Stromal cell of bone marrow (primary cell): ENCODE measurements at places on chromosomes 3 and 15.
A peak's percentile ranks its signal among the peaks of the same experiment; 100 is the strongest.

GRCh38 chr3:149581681-149582370 is 76.0 kb downstream of the WWTR1 start:
- peak; percentile 90 for DNase-seq

- DNase-seq, result no peak
Observed at GRCh38 chr15:40452296-40453090, 11.7 kb downstream of the BAHD1 start.

DNA sequence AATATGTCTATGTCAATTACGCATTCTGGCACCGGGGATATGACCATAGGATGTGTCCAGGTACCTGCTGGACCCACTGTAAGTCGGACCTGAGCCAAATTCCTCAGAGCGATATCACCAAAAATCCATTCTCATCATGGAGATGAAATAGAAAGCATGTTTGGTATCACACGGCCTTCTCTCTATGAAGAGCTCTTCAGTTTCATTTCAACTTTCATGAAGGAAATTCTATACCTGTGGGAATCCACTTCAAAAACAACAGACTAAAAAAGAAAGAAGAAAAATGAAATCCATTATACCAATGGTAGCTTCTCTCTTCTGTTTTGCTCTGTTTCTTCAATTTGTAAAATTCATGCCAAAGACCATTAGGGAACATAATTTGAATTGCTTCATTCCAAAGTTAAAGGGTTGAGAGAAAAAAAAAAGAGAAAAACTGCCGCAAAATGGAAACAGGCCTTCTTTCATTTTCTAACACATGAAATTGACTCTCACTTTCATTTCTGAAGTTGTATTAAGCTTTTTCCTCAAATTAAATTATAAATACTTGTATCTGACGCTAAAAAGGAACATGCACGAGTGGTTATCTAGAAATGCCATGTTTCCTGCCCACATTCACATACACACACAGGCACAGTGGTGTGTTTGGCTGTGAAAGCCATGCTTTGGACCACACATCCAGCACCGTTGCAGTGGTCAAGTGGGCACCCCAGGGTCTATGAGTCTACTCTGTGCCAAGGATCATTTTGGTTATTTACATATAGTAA is 46.9 kb upstream of the DIPK2A start:
- DNase-seq, result no peak

GRCh38 chr3:9815986-9816385 is 5.9 kb downstream of the TTLL3 start:
- no peak for DNase-seq

DNA sequence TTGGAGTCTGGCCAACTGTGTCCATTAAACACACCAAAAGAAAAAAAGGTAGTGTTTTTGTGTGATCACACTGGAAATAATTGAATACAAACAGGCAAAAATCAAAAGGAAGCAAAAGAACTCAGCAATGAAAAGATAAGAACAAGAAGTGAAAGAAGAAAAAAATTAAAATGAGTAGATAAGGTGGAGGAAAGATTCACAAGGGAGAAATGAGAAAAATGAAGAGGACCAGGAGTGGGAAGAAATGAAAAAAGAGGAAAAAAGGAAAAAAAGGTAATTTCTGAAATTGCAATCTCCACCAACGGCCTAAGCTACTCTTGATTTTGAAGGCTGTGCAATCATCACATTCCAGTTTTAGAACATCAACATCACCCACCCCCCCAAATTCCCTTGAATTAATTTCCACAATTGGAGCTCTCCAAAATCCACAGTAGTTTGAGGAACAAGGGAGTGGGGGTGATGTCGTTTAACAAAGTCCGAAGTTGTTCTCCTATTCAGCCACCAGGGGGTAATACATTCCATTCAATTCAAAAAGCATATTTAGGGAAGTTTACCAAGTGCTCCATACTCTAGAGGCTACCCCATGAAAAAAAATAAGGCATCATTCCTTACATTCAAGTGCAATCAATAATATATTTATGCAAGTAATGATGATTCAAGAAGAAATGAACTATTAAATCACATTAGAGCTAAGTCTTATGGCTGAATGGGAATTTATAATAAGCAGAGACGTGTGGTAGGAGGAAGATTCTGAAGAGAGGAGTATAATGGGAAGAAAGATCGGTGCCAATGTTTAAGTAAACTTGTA is 37.4 kb downstream of the ZNF860 start:
- peak; percentile 38 for DNase-seq

DNA sequence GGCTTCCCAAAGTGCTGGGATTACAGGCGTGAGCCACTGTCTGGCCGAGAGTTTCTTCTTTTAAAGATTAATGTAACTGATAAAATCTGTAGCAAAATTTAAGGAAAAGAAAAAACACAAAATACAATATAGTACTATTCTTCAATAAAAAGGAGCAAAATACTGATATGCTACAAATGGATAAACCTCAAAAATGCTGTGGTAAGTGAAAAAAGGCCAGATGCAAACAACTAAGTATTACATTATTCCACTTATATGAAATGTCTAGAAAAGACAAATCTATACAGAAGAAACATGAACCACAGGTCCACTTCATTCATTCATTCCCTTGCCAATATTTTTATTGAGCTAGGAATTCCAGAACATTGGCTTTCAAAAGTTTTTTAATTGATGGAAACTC is 299.5 kb downstream of the CTNNB1 start:
- no peak for DNase-seq

DNA sequence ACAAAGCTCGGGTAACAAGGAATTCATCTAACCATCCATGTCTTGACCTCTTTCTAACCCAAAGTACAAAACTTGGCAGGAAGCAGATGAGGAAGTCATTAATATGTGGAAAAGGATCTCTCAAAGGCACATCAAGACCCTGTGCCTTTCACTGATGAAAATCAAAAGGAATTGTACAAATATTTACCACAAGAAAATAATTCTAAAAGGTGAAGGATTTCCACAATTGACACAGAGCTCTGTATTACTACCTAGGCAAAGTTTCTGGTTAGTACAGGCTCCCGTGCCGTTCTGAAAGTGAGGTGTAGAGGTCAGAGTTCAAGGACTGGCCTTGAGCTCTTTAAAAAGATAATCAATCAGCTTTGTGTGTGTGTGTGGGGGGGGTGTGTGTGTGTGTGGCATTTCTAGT is 239.7 kb upstream of the ICE2 start:
- no peak for DNase-seq

GRCh38 chr3:10466186-10466585 is 39.2 kb downstream of the ATP2B2 start:
- DNase-seq, result no peak

- DNase-seq, result no peak
Observed at GRCh38 chr15:51048308-51048707, 46.4 kb downstream of the TNFAIP8L3 start.
